NAMALWA (cell line): ENCODE measurements at places on chromosomes 6 and 20.

DNA sequence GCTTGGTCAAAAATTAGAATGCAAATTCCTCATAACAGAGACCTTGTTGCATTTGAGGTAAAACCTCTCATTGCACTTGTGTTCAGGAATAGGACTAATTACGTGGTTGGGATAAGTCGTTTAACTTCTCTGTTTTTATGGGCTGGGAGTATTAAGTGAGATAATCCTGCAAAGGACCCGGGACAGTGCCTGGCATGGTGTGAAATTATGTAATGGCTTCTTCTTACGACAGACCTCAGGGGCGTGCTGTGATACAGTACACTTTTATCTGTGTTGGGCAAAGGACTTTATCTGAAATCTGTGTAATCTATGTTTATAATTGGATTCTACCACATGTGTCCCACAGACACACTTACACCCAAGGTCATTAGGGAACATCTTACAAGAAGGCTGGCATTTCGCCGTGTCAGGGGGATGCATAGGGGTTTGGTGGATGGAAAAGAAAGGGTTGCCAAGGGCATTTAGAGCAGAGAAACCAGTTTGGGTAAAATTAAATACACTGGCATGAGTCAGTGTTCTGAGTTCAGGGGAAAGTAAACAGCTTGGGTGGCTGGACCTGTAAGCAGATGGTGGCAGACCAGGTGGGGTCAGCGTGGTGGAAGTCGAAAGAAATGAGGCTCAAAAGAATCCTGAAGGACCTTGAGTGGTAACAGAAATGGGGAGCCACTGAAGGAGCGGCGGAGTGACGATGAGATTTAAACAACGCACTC, 17.2 kb upstream of the RTF2 start:
- no peak for DNase-seq

- no peak for DNase-seq
Observed at GRCh38 chr6:150129616-150130505, 13.0 kb upstream of the PPP1R14C start.

DNA sequence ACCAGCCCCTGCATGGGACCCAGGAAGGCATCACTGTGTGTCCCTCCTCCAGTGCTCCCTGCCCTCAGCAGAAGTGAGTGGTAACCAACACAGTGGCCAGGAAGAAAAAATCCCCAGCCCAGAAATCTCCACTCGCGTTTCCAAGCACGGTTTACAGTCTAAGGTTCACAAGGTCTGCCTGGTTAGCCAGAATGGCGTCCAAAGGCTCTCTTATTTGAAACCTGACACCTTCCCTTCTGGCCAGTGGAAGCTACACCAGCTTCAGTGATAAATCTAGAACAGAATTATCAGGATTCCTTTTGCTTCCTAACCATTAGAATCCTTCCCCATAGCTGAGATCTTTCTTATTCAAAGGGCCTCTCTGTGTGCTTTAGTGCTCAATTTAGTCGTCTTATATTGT, 9.2 kb downstream of the LY86 start:
- no peak for DNase-seq

- DNase-seq: peak; percentile 65
Observed at GRCh38 chr6:158131926-158132325, 36.1 kb downstream of the SERAC1 start.

DNA sequence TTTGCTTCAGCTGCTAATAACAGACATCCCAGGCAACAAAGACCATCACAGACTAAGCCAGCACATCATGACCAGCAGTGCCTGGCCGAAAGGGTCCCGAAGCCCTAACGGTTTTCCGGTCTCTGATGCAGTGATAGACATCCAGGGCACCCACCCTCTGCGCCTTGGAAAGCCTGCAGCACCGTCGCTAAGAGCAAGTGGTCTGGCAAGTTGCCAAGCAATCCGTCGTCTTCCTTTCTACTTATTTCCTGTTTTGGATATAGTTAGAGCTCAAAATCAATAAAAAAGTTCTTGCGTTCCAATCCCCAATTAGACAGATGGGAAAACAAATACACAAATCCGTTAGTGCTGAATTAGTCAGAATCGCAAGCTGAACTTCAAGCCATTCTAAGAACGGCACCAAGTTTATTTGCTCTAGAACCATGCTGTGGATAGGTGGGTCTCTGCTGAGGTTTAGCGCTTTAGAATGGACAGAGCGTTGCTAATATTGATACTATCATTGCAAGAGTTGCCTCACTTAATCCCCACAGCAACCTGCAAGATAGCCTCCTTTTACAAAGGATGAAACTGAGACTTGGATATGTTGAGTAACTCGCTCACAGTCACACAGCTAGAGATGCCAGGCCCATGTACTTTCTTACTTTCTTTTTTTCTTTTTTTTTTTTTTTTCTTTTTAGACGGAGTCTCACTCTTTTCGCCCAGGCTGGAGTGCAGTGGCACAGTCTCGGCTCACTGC, 163.3 kb upstream of the SNX9 start:
- DNase-seq: no peak

GRCh38 chr6:53280207-53280606, 68.5 kb downstream of the ELOVL5 start:
- no peak for DNase-seq

DNA sequence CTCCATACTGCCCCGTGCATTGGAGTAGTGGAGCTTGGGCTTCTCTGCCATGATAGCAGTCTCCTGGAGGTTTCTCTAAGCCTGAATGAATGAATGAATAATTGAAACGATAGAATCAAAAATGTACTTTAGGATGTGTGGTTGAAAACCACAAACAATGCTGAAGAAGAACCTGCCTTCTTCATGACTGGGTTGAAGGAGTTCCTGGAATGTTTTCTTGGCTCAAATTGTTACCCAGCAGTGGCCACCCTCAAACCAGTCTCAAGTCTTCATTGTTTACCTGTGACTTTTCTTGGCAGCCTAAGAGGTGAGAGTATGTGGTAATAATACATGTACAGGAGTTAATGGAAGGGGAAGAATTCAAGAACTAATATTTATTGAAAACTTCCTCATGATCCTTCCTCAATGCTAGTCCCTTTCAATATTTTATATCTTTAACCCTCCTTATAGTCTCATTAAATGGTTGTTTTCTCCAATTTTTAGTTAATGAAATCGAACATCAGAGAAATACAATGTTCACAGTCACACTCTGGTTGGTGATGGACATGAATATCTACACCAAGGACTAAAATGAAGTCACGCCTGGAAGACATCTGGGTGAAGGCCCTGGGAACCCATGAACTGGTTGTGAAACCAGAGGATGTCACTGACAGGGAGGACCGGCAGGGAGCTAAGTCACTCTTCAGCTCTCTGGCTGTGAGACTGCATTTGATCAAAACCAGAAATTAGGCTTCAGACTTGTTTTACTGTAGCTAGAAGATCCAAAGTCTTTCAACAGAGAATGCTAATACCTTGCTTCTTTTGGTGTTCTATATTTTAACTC, at the start of gene GSTA5:
Gene GSTA5 (minus strand): TSS at position 51 of the 823 bp plus-strand sequence.
- no peak for DNase-seq

- peak; percentile 38 for DNase-seq
Observed at GRCh38 chr6:6646859-6647258, 58.3 kb downstream of the LY86 start.

DNA sequence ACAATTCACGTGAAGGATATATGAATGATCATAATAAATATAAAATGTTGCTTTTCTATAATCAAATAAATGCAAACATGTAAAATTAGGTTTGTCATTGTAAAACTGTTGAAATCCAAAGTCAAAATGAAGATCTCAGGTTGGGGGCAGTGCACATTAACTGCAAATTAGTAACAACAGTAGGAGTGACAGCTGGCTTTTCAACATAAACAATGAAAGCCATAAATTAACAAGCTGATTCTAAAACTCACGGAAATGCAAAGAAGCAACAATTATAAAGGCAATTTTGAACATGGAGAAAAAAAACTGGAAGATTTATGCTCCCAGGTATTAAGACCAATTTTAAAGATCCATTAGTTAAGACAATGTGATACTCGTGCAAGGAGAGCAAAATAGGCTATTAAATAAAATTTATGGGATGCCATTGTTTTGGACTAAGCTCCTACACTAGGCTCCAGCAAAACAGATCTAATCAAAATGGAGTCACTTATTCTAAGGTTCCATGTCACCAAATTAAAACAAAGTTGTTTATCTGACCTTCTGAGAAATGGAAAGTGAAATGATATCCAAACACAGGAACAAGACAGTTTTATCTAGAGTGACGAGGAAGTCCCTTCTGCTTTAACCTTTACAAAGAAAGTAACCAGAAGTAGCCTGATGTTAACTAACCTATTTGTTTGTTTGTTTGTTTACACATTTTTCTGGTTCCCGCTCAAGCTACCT, 770.8 kb downstream of the EPHA7 start:
- DNase-seq: no peak
